LNCaP clone FGC (cell line): ENCODE measurements at places on chromosomes 1 and 21.

GRCh38 chr1:224251741-224252146 is 68.7 kb downstream of the DEGS1 start:
- DNase-seq: no peak

GRCh38 chr1:94727846-94728715 is 92.1 kb upstream of the SLC44A3 start:
- DNase-seq: no peak

- DNase-seq: no peak
Measured at GRCh38 chr1:153774026-153774595, 1.1 kb upstream of the SLC27A3 start.

GRCh38 chr21:43768868-43769167 is 7.3 kb downstream of the CSTB start:
- no peak for DNase-seq

DNA sequence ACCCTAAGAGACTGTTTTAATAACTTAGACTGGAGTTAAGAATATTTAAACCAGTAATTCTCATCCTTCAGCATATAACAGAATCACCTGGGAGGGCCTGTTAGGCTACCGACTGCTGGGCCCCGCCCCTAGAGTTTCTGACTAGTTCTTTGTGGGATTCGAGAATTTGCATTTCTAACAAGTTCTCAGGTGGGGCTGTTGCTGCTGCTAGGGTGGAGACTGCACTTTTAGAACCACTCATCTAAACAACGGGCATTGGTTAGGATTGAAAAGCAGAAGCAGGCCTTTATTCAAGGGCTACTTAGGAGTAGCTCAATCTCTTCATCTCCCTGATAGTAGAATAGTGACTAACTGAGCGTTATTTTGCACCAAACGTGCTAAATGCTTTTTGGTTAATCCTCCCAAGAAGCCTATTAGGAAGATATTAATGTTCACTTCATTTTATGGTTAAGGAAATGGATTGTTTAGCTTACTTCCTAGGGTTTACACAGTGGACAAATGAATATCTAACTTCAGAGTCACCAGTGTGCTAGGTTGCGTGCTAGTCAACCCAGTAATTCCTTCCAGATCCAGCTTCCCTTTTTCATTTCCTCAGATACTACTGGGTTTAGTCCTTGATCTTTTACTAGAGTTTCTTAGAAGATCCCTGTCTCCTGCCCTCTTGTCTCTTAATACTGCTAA is 31.1 kb upstream of the UAP1 start:
- no peak for DNase-seq

DNA sequence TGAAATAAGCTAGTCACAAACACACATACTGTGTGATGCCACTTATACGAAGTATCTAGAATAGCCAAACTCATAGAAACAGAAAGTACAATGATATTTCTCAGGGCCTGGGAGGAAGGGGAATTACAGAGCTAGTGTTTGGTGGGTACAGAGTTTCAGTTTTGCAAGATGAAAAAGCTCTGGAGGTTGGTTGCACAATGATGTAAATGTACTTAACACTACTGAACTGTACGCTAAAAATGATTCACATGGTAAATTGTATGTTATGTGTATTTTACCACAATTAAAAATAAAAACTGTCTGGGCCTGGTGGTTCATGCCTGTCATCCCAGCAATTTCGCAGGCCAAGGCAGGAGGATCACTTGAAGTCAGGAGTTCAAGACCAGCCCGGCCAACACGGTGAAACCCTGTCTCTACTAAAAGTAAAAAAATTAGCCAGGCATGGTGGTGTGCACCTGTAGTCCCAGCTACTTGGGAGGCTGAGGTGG is 15.3 kb upstream of the FHAD1 start:
- DNase-seq: no peak

DNA sequence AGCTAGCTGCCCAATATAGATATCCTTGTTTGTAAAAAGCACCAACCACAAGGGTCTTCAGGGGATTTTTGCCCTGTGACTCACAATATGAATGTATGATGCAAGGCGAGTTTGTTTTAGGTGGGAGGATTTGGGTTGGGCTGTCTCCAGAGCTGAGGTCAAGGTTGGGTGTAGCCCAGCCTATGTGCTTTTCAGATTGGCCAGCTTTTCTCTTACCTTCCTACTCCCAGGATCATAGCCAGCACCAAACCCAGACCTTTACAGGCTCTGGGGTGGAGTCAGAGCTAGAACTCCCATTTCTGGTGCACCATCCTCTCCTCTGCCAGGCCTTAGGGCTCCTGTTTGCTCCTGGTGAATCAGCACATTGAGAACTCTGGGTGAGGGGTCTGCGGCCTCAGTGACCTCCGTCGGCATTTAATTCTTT is 55.6 kb upstream of the GCLM start:
- DNase-seq: no peak

DNA sequence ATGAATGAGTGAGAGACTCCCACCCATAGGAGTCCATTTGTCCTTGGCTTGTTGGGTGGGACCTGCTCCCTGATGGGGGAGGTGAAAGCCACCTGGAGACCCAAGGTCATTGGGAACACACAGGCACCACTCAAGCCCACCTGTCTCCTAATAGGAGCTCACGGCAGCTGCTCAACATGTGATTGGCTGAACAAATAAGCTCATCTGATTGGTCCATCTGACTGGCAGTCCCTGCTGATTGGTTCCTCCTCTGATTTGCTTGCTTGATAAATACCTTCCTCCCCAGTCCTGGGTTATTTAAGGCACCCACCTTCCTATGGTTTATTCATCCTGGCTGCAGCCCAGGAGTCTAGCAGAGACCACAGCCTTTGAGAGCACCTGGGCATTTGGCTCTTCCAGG is 502.9 kb downstream of the PTPRU start:
- no peak for DNase-seq

DNA sequence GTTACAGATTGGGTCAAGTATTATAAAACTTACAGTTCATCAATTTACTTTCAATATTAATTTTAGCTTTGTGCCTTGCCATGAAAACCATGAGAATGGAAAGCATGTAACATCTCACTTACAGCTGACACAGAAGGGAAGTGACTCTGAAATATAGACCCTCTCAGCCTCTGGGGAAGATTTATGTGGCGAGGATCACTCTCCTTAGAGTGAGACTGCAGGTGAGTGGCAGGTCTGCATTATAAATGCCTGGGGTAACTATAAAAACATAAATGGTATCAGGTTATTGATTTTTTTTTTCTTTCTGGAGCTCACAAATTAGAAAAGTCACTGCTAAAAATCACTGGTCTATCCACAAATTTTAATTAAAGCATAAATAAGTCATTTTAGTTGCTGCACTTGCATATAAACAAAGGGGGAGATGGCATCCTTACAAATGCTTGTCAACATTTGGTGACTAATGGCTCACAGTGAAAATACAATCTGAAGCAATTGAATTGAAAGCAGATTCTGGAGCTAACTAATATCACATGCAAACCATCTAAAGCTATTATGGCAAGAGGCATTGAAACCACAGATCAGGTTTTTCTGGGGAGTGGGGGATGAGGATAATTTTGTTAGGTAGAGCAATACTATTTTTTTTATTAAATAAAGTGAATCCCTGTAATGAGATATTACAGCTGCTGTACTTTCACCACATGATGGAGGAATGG is 200.9 kb downstream of the TM2D1 start:
- no peak for DNase-seq

- no peak for DNase-seq
Measured at GRCh38 chr1:227739636-227740035, 4.4 kb downstream of the SNAP47 start.

DNA sequence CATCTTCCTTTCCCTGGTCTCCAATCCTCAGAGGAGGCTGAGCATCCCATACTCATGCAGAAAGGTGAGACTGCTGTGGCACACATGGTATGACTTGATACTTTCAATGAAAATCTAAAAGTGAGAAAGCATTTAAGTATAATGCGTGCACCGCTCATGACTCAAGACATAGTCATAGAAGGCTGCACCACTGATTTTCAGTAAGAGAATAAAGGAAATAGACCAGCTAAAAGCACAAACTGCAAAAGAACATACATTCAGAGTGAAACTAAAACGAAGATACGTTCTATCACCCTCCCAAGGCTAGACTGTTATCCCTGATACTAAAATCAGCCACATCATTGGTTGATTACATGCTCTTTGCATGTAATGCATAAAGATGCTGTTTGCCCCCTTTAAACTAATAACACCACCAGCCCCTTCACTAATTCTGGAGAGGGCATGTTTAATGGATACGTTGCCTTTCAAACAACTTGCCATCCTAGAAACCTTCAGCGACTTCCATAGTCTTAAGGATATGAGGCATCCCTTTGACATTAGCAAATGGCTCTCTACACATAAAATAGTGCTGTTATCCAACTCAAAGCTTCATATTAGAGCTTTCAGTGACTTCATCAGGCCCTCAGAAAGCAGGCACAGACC is 2.1 kb downstream of the PLD5 start:
- no peak for DNase-seq

DNA sequence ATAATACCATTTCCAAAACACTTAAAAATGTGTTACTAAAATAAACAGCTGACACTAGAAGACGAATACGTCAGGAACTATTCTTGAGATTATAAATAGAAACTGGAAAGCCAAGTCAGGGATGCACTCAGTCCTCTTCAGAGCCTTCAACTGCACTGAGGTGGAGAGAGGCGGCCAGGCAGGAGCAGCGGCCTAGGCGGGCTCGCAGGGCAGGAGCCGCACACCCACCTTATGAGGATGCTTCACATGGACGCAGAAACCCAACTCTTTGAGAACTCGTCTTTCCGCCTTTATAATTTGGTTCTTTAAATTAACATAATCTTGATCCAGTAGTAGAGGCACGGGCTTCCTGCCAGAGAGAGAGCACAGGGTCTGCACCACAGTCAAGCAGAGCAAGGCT is 4.0 kb downstream of the CCNL2 start:
- DNase-seq: no peak

GRCh38 chr1:53614231-53615021 is 124.5 kb downstream of the GLIS1 start:
- DNase-seq: no peak

DNA sequence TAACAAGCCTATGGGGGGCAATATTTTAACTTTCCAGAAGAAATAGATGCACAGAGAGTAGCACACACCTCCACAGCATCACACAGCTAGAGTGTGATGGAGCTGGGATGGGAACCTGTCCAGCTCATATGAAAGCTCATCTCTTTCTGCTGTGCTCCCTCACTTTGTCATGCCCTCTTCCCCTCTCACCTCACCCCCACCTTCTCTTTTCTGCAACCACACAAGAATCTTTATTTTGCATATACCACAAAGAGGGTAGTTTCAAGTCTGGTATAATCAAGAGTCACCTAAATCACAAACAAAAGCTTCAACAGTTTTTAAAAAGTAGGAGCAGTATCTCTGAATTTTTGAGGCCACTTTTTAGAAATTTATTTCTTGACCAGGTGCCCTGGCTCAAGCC is 22.6 kb downstream of the FOXD2 start:
- DNase-seq: no peak

GRCh38 chr1:156842618-156843300 is 16.2 kb downstream of the INSRR start:
- no peak for DNase-seq

GRCh38 chr1:53368314-53369033 is 40.6 kb upstream of the LRP8 start:
- DNase-seq: no peak

- no peak for DNase-seq
Measured at GRCh38 chr1:206693029-206693428, 8.3 kb downstream of the MAPKAPK2 start.

DNA sequence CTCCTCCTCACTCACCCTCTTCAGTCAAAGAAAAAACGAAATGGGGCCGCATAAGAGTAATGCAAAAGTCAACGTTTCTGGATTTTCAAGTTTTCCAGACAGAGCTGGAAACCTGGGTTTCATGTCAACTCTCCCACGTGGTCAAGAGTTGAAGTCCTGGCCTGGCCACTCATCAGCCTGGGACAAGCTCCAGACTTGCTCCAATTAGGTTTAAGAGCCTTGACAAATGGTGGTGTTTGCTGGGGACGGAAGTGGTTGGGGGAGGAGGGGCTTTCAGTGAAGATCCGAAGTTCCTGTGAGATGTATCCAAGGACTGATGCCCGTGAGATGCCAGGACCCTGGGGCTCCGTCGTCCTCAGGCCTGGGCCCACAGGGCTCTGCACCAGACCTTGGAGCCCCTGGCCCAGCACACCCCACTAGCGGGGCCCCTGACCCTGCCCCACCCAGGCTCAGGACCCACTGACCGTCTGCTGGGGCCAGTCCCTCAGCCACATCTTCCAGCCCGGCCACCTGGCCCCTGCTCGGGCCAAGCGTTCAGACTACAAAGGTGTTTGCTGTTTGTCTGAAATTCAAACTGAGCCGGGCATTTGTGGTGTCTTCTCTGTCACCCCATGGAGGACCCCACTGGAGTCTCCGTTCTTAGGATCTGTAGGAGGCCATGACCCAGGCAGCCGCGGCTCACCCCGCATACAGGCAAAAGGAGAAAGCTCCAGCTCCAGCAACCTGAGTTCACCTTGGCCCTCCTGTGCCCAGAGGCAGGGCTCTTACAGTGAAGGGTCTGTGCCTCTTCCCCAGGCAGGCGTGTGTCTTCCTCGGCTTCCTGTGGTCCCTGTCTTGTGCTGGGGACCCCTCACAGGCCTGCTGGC is 53.3 kb downstream of the SIK1 start:
- DNase-seq: no peak

GRCh38 chr1:232650845-232651244 is 20.9 kb upstream of the SIPA1L2 start:
- DNase-seq: no peak
